Activated CD4-positive, alpha-beta T cell treated with anti-CD3 and anti-CD28 coated beads, Interleukin-2, amount 50 U/mL, for 16 hours (primary cell): ENCODE measurements at places on chromosomes 3 and 15.

DNA sequence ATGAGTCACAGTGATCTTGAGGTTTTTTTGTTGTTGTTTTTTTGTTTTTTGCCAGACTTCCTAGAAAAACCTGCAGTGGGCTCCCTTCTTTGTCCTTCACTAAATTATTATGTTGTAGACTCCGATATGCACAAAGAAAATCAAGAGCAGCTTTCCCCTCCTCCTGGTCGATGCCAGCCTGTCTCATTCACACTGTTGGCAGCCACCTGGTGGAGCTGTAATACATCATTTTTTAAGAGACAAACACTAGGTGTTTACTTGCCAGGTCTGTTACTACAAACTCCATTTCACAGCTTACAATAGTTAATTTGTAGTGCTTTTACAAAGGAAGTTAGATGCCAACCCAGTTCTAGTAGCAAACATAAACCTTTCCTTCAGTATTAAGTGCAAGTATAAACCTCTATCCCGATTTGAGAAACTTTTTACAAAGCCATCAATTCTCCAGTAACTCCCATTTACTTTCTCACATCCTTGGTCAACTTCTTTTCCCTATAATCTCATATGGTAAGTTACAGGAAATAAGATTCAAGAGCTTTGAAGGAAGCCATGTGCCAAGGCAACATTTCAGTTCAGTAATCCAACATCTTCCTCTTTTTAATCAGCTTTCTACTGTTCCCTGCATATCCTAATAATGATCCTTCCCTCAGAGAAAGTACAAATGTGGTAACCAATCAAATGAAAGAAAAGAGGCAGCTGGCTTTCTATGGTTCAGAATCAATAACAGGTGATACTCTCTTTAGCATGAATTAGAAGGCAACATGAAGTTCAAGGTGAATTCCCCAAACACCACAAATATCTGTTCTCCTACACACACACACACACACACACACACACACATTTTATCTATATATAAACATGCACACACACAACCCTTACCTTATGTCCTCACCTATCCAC is 14.0 kb downstream of the AAGAB start:
- peak; percentile 50 for DNase-seq

DNA sequence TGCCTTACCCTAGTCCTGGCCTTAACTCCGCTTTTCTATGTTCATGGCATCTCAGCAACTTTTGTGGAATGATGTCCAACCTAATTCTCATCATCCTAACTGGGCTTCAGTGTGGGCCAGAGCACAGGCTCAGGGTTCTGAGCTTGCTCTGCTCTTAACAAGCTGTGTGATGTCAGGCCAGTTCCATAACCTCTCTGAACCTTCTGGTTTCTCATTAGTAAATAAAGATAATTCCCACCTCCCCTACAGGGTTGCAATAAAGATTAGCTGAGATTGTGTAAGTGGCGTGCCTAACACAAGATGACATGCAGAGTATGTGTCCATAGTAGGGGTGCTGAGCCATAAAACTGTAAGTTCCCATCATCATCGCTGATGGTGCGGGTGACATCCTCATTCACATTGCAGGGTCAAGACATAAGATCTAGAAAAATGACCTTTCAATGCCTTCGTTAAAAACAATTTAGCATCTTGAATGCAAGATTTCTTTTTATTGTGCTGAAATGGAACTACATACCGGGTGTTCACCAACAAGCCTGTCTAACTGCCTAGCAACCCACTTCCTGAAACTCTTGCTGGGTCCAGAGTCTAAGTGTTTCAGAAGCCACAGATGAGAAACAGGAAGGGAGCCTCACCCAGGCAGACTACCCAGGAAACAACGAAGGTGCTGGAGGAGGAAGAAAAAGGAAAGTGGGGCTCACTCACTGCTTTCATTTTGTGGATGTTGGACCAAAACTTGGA is 36.2 kb downstream of the CDCP1 start:
- peak; percentile 74 for DNase-seq

DNA sequence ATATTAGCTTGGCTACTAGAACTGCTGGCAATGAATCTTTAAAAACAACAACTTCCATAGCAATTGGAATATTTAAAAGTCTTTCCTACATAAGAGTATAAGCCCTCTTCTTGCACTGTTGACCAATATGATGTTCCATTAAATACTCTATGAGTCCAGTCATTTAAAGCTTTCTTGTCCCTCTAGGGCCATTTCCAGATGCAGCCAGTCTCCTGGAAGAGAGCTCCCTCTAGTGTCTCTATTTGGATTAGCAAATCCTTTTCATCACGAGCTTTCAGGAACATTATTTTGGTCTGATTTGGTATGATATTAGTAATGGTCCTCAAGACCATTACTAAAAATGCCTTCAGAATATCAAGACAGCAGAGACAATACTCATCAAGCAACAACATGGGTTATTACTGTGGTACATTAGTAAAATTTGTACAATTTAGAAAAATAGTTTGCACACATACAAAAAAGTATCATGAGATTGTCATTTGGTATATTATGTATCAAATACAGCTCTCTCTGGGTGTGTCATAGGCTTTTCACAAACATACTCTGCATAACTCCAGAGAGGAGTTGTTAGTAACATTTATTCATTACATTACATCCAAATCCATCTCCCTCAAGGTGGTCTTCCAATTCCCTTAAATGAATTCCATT is 101.3 kb downstream of the DPH6 start:
- DNase-seq: peak; percentile 43

DNA sequence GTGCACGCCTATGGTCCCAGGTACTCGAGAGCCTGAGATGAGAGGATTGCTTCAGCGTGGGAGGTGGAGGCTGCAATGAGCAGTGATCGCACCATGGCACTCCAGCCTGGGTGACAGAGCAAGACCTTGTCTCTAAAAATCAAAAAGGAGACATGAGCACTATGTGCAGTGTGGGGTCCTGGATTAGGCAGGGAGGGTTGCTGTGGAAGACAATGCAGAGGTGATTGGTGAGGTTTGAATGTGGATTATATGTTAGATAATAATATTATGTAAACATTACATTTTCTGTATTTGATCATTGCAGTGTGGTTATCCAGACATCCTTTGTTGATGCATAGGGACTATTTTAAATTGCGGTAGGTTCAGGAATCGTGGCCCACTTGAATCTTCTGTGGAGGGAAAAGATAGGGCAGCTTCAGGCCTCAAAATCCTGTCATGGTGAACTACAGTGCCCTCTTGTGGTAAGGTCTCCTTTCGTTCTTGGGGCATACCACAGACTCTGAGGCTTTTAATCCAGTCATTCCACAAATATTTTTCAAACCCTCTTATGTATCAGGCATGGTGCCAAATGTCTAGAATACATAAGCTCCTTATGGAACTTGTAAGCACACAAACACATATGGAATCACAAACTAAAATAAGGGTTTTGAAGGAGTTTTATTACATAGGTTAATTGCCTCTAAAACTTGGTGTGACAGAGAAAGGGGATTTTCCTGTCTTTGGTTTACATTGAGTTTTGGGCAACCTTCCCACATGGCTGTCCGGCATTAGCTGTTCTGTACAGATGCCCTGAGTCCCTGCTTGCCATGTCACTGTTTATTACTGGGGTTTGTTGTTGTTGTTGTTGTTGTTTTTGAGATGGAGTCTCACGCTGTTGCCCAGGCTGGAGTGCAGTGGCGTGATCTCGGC is 37.7 kb downstream of the GPD1L start:
- DNase-seq: peak; percentile 69

DNA sequence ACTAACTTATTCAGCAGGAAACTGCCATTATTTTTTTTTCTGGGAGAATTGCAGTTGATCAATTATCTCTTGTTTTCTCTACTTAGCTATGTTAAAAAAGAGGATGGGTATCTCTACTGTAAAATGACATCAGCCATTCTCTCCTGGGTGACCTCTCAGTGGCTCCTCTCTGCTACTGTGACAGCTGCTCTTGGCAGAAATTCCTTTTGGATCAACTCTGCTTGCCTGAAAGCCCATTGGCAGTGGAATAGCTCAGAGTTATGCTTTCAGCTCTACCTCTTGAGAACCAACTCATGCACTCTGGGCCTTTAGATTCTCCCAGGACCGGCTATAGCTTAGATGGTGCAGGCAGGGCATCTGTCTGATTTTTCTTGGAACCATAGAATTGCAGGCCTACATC is 99.9 kb upstream of the GAP43 start:
- no peak for DNase-seq

DNA sequence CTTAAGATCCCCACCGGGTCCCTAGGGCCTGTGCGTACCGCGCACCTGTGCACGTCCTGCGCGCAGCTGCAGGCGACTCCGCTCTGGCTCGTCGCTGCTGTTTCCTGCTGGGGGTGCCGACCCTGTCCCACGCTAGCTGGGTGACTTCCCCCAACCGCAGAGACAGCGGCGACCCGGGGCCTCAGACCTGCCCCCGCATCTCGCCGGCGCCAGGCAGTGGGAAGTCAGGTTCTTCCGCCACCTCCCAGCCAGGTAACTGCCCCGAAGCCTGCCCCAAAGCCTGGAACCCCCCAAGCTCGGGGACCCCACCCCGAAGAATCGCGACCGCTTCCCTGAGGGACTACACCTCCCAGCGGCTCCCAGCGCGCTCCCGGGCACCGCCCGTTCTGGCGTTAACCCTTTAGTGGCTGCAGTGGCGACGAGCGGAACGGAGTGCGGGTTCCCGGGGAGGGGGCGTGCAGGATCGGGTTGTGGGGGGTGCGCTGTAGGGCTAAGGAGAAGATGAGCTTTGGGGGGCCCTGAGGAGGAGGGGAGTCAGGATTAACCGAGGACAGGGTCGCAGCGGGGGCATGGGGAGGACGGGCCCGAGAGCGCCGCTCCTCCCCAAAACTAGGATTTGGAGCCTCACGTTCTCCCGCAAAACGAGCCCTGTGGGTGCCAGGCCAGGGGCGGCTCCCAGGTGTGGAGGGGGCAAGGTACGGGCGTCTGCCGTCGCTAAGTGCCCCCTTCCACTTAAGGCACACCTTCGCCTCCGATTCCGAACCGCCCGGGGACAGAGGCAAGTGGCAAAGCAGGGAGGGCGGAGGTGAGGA is 589 bp downstream of the NEIL1 start:
- no peak for DNase-seq
